ENCODE measurements at places on chromosomes 5 and 9. TPM values are rescaled to one million over a fixed set of nuclear protein-coding genes. Genes with fewer than 3 reads are reported as not detected.

- no peak for DNase-seq
These were observed 22.8 kb downstream of the CPLANE1 start for GRCh38 chr5:37226377-37226776.

DNA sequence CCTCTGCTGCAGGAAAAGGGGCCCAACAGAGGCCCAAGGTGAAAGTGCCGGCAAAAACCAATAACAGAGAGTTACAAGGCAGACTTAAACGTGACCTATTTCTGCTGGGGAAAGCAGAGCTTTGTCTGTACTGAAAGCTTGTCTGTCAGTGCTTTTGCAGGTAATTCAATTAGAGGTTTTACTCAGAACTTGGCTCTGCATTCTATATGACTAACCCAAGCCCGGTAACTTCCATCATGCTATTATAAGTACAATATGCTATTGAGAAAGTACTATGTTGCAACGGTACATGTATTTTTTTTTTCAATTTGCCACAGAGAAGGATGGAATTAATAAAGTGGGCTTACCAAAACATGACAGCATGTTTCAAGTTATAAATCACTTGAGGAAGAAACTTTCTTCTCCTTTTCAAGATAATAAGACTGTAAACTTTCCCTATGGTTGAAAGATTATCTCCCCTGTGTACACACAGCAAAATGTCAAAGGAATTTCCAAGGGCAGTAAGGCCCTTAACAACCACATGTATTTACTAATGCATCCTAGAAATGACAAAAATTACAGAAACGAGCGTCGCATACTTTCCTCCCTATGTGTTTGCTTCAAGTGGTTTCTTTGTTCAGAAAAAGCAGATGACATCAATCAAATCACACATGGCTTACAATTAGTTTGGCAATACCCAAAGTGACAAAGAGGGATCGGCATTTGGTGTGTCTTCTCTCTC is 282.4 kb downstream of the EFNA5 start:
- no peak for DNase-seq

GRCh38 chr5:77996943-77997342 is 220.8 kb upstream of the TBCA start:
- no peak for DNase-seq

DNA sequence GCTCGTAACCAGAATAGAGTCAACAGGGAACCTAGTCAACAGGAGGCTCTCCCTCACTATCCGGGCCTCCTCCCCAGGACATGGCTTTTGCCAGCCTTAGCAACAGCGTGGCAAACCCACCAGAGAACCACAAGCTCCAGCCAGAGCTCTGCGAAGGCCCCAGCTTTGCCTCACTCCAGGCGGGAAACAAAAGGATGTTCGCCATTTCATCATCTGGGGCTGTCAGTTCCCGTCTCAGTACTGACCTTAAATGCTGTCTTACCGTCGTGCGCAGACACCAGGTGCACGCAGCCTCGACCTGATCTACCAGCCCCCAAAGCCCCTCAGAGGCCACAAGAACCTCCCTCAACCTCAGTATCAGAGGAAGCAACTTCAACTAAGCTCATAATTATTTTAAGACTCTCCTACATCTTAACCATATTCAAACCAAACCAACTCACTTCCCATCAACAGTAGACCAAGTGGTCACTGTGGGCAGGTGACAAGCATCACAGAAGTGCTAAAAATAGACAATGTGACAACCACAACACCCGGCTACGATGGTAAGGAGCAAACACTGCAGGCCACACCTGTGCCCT is 71.4 kb downstream of the SEMA4D start:
- DNase-seq = no peak

OR1J2 gene
- 0.21 TPM for polyA plus RNA-seq

FIBCD1 gene
- 5.0 TPM for polyA plus RNA-seq

Measured in A549 (cell line).